ENCODE measurements at places on chromosomes 2 and 18.
A peak's percentile ranks its signal among the peaks of the same experiment; 100 is the strongest.

DNA sequence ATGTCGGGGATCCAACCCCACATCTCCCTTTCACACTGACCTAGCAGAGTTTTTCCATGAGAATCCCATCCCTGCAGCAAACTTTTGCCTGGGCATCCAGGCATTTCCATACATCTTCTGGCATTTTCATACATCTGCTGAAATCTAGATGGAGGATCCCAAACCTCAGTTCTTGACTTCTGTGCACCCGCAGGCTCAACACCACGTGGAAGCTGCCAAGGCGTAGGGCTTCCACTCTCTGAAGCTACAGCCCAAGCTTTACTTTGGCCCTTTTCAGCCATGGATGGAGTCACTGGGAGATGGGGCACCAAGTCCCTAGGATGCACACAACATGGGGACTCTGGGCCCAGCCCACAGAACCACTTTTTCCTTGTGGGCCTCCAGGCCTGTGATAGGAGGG lies 32.2 kb upstream of the TEX51 start:
- DNase-seq, result no peak

GRCh38 chr2:2842466-2842865 lies 511.4 kb upstream of the MYT1L start:
- no peak for DNase-seq

DNA sequence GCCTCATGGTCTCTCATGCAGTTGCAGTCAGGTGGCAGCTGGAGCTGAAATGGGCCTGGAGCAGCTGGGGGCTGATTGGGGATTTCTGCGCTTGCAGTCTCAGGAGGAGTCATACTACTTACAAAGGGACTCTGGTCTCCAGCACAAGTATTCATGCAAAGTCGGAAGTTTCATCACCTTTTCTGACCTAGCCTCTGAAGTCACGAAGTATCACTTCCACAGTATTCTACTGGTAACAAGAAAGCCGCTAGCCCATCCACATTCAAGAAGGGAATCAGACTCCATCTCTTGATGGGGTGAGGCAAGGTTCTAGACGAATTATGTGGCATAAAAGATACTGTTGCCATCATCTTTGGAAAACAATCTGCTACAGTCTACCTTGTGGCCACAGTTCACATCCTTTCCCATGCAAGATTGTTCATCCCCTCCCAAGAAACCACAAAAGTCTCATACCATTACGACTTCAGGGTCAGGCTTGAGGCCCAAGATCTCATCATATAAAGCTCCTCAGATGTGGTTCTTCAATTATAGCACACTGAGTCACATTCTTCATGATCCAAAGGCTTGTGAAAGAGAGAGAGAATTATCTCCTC lies 95.3 kb downstream of the SMC6 start:
- peak; percentile 69 for DNase-seq

DNA sequence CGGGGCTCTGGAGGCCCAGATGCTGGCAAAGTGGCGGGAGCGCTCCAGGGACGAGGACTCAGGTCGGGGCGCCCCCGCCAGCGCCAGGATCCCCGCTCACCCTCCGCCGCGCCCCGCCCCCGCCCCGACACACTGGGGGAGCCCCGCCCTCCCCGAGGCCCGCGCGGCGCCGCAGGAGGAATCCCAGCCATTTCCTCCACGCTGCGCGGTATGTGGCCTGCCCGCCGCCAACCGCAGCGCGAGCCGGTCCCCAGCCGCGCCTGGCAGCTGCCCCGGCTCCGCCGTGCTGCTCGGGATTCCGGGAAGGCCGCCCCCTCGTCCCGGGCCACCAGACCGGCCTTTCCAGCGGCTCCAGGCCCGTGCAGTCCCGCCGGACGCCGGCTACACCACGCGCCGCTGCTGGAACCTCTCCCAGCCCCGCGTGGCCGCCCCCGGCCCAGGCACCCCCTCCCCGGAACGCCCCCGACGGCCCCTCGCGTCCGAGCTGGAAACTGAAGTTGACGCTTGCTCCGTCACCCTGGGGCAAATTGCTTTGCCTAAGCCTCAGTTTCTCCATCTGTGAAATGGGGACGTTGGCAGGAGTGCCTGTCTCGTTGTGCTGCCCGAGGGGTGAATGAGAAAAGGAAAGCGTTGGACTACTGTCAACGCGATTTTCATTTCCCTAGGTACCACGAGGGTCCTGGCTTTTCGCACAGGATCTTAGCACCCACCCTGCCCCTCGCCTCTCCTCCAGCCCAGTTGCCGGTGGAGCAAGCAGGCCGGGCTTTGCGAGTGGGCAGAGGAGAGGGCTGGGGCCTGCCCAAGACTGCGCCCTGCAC lies 53.6 kb downstream of the PKDCC start:
- DNase-seq, result peak; percentile 58
